Fibroblast of lung (primary cell): ENCODE measurements at places on chromosomes 5 and 9. TPM values are rescaled to one million over a fixed set of nuclear protein-coding genes. Genes with fewer than 3 reads are reported as not detected.

FCN2 gene
- not detected in 2 replicates for total RNA-seq

SLC36A2 gene
- not detected in 2 replicates for total RNA-seq

DNA sequence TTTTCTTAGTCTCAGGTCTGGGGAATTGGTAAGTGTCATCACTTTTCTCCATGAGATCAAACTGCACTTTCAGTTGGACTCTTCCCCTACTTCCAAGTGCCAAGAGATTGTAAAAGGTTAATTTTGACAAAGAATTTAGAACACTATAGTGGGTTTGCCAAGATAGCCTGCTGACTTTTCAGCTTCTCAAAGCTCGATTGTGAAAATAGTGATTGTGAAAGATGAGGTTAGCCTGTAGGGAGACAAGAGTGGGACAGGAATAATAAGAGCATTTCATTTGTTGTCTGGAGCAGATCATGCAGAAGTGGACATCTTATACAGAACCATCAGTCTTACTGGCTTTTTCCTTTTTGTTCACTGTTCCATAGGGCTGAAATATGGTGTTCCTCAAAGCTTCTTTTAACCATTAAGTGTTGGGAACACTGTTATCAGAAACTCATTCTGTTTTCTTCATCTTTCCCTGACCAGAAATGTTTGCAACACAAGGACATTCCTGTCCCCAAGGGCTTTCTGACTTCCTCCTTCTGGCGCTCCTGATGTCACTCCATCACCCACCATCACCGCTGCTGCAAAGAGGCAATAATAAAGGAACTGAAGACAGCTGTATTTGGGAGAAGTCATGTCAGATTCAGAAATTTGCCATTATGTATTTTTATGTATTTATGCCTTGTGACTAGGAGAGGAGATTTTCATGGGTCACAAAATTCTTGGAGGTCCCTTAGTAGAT is 11.6 kb upstream of the SPTAN1 start:
- DNase-seq: no peak

GRCh38 chr5:139690064-139690802 is 42.1 kb downstream of the CXXC5 start:
- peak; percentile 58 for DNase-seq

PRRT1B gene
- not detected in 2 replicates for total RNA-seq

GRCh38 chr5:84016085-84016484 is 295.4 kb upstream of the HAPLN1 start:
- peak; percentile 68 for DNase-seq

- DNase-seq: no peak
Measured at GRCh38 chr5:10642367-10642766, 78.5 kb downstream of the ANKRD33B start.

- no peak for DNase-seq
Measured at GRCh38 chr9:126672634-126673284, 59.0 kb downstream of the LMX1B start.

DNA sequence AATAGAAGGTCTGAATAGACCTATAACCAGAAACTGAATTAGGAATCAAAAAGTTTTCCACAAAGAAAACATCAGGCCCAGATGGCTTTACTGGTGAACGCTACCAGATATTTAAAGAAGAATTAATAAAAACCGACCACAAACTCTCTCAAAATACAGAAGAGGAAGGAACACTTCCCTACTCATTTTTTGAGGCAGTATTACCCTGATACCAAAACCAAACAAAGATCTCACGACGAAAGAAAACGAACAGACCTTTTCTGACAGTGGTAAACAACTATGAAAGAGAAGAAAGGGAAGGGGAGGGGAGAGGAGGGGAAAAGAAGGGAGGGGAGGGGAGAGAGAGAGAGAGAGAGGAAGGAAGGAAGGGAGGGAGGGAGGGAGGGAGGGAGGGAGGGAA is 13.5 kb downstream of the B4GALT1 start:
- no peak for DNase-seq

TAF11L5 gene
- total RNA-seq: not detected in 2 replicates

DNA sequence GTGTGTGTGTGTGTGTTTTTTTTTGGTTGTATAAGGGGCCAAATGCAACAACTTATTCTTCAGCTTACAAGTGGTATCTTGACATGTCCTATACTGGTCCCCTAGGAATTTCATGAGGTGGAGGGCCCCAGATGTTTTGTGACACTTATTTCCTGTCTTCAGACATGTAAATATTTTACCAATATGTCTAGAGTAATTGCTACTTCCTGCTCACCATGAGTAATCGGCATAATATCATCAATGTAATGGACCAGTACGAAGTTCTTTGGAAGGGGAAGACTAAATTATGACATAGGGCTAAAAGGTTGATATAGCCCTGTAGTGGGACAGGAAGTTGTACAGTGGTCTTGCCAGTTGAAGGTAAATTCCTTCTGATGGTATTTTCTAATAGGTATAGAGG is 3.7 kb upstream of the OTULIN start:
- DNase-seq: no peak

GRCh38 chr9:121736934-121737462 is 85.6 kb downstream of the DAB2IP start:
- DNase-seq: no peak

ZNF462 gene
- total RNA-seq: 19.5 and 27.4 TPM in 2 replicates

MEF2C gene
- total RNA-seq: 5.4 and 12.2 TPM in 2 replicates

GRCh38 chr9:6897207-6897822 is 139.5 kb downstream of the KDM4C start:
- DNase-seq: no peak

DNA sequence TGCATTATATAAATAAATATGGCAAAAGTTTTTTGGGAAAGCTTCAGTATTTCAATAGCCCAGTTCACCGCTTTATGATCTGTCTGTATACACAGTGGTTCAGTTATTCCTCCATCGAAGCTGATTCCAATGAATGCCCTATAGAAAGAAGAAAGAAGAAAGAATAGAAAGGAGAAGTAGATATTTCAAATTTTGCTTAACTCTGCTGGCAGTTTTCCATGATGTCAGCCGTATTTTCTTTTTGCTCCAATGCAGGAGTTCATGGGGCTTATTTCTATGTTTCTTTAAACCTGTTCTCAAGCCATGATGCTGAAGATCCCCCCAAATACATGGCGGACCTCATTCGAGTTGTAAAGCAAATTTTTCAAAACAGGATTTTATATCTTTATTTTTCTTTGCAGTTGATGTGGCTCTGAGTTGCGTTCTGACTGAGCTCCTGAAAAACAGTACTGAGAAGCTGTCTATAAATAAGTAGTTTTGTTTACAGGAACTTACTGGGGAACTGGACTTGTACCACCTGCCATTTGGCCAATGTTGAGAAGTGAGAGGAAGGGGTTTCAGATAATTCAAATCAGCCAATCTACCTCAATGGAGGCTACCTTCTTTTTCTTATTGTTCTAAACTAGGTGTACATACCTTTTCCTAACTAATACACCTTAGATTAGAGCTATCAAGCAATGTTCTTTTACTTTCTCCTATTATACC is 418.5 kb upstream of the MEF2C start:
- no peak for DNase-seq

PCDHAC1 gene
- 0.51 and 0.66 TPM in 2 replicates for total RNA-seq

SPARC gene
- total RNA-seq: 408 and 448 TPM in 2 replicates

HAVCR2 gene
- total RNA-seq: 2.5 and 3.6 TPM in 2 replicates

SLC6A19 gene
- not detected in 2 replicates for total RNA-seq

- DNase-seq: peak; percentile 70
Measured at GRCh38 chr5:177086654-177087397, at the start of gene FGFR4. Gene FGFR4, plus strand, starts transcription at chr5:177086915. Its CDS starts 2,688 bp downstream, at chr5:177089603.

DNA sequence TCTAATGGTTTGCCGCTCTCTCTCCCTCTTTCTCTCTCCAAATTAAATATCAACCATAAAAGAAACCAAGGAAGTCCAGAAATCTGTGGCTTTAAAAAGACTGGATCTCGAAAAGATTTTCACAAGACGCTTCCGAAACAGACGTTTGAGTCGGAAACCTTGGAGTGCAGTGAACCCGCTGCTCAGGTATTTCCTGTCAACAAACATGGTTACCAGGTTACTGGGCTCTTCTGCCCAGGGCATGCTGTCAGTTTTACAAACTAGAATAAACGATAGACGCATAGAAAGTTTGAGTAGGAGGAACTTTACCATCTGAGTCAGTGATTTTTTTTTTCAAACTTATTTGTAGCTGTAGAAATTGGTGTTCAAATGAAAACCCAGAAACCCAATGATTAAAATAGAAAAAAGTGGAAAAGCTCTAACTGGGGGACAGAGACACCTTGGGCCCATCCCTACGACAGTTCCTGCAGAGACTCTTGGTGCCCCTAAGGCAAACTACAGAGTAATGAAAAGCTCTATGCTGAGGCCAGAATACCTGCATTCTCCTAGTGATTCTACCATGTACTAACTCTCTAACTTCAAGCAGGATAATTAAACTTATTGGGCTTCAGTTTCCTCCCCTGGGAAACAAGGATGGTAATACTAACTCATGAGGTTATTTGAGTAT is 90.0 kb downstream of the DOCK8 start:
- no peak for DNase-seq

DNA sequence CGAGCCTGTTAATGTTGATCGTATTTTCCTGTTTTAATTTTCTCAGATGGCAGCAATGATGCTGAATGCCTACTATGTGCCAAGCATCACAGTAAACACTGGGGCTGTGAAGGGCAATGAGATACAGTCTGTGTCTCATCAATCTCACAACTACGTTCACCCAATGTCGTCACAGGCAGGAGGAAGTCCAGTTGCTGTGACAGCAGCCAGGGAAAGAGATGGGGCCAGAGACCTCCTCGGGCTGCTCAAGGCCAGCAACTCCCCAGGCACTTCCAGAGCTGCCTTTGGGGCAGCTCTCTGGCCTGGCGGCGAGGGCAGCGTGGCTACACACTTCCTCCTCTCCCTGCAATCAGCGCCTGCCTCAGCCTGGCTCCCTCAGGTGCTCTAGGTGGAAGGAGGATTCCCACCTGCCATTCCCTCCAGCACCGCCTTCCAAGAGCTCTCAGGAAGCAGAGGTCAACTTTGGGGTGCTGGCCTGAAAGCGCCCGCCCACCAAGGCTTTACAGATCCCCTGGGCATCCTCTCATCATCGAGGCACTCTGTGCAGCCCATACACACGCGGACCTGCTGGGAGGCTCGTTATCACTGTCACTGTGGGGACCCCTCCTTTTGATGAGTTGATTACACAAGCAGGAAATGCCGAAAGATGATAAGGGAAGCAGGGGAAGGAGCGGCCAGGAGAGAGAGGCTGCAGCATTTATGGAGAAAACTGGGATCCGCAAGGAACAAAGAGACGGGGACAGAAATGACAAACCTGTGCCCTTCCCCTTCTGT is 159.2 kb downstream of the ZDHHC21 start:
- DNase-seq: no peak

- DNase-seq: no peak
Measured at GRCh38 chr9:82406456-82407085, 418.0 kb downstream of the SPATA31D1 start.

- no peak for DNase-seq
Measured at GRCh38 chr5:60526336-60526875, 173.6 kb downstream of the DEPDC1B start.

PTGR1 gene
- total RNA-seq: 74.2 and 126 TPM in 2 replicates

STC2 gene
- 110 and 299 TPM in 2 replicates for total RNA-seq

DNA sequence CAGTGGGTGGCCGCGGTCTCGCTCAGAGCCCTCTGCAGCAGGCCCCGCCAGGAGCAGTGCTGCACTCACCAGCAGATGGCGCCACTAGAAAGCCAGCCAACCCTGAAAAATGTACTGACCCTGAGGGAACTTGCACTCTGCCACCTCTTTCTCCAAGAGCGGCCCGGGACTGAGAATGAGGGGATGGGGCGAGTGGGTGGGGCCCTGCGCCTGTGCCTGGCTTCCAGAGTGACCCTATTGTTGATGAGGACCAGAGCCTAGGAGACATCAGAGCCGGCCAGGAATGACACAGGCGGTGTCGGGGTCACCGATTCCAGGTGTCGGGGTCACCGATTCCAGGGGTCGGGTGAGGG is 2.9 kb upstream of the IL17B start:
- DNase-seq: peak; percentile 52

DNA sequence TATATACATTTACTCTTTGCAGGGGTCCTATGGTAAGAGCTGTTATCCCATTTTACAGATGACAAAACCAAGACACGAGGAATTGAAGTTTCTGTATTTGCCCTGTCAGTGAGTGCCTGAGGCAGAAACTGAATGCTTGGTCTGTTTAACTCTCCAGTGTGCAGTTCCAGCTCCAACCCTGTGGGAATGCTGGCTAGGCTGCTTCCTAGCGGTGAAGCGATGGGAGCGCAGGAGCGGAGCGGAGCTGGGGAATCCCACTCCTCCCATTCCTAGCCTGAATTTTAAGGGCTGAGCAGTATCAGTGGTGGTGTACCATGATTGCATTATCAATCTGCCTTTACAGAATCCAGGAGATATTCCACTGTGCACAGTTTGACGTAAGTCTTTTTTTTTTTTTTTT is 202.3 kb downstream of the LRRC70 start:
- no peak for DNase-seq

DNA sequence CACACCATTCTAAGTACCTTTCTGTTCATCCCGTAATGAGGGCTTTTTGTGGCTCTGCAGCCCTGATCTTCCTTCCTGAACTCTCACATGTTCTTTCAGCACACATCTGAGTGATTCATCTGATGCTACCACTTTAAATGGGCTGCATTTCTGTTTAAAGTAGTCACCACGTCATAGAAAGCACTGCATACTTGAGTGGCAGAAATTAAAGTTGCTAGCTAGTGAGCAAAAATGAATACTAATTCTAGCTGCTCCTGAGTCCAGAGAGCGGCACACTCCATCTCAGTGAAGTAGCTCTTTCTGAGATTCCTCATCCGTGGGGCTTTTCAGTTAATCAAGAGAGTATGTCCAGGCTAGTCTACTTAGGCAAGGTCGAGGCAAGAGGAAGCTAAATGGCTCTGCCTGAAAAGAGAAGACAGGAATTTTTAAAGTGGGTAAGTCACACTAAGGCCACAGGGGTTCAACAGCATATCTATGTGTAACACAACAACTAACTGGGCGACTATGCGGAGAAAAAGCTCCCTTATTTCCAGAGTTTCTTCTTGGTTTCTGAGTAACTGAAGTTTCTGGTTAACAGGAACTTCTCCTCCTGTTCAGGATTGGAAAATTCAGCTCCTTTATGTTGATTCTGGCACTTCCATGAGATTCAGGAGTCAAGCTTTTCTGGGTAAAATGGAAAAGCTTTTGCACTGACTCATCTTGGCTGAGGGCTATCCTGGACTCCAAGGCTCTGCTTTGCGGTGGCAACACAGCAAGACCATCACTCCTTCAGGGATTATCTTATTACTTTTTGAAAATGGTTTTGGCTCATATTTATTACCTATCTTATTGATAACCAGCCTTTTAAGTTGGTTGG is 109.5 kb downstream of the TAF11L14 start:
- peak; percentile 92 for DNase-seq

AFAP1L1 gene
- total RNA-seq: 7.1 and 9.5 TPM in 2 replicates

FYB1 gene
- under 0.01 TPM in 1 of 2 replicates, not detected in the other for total RNA-seq
